ENCODE measurements at places on chromosomes 1 and 21. TPM values are rescaled to one million over a fixed set of nuclear protein-coding genes. Genes with fewer than 3 reads are reported as not detected.

CELA2B gene
- total RNA-seq = not detected

PRELP gene
- not detected for total RNA-seq

STUM gene
- 0.03 TPM for total RNA-seq

HPCAL4 gene
- 0.06 TPM for total RNA-seq

DNA sequence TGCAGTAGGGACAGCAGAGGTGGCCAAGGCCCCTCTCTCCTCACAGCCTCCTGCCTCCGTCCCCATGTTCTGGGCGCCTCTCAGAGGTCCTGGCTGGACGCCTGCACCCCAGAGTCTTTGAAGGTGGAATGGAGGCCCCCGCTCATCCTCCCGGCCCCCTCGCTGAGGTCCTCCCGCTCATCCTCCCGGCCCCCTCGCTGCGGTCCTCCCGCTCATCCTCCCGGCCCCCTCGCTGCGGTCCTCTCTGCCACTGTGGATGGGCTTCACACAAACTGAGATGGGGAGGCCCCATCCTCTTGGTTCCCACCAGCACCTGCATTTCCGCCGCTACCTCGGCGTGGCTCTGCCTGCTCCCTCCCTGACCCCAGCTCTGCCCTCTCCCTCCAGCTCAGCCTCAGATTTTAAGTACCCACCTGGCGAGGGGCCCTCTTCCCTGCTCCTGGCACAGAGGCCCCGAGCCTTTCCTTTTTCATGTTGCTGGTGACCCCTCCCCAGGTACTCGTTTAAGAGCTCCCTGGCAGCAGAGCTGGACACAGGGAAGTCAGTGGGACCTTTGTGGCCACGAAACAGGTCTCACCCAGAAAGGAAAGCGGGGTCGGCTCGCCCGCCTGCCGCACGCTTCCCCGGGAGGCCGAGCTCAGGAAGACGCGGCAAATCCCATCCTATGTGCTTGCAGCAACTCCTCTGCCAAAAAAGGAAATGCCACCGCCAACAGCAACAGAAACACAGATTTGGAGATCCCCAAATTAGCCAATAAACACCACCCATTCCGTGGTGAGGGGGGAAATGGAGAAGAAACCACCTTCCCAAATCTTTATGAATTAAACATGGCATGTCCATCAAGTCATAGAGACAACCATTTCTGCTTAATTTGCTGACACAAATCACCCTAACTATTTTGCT, 143.7 kb downstream of the PRDM16 start:
- DNase-seq = no peak

- peak; percentile 67 for DNase-seq
Measured at GRCh38 chr1:181089676-181090544, 1.4 kb downstream of the IER5 start.
